ENCODE measurements at places on chromosomes 16 and 17. TPM values are rescaled to one million over a fixed set of nuclear protein-coding genes. Genes with fewer than 3 reads are reported as not detected.

- DNase-seq, result no peak
Measured at GRCh38 chr17:62045517-62045916, 19.6 kb downstream of the MED13 start.

GRCh38 chr17:40480501-40481003, 20.9 kb downstream of the TNS4 start:
- DNase-seq, result no peak

- peak; percentile 11 for DNase-seq
Measured at GRCh38 chr16:83994087-83994486, 26.0 kb downstream of the NECAB2 start.

DNA sequence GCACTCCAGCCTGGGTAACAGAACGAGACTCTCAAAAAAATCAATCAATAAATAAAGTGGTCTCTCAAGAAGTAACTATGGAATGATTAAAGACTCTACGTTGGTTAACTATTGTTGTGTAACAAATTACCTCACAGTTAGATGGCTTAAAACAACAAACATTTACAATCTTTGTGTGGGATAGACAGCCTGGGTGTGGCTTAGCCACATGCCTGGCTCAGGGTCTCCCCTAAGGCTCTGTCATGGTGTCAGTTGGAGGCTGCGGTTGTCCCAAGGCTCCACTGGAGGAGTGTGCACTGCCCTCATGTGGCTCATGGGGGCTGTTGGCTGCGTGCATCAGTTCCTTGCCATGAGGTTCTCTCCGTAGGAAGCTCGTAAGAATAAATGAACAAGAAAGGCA, 294.5 kb downstream of the SNX29 start:
- peak; percentile 84 for DNase-seq

DNA sequence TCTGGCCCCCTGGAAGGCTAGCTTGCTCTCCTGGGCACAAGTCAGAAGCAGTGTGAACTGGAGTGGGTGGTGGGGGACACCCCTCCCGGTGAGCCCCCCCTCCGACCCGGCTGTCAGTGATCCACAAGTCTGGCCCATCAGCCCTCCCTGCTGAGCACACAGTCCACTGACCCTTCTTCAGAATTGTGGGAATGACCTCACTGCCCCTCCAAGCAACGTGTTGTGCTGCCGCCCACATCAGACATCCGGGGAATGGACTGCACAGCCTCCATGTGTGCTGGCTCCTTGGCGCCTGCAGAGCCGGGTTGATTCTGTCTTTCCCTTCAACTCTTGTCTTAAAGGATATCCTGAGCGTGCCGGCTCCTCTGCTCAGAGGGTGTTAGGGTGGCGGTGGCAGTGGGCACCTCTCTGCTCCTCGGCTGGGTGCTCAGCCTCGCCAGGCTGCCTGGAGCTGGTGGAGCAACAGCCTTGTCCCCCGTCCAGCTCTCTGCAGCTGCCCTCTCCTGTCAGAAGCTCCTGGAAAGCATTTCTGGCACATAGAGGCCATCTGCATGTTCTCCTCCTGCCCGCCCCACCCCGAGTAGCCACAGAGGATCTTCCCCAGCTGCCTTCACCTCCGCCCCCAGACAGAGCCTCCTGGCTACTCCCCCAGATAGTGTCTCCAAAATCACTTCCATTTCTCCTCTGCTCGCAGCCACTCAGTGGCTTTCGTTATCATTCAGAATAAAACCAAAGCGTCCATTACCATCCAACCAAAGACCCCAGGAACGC, 19.8 kb downstream of the NPTX1 start:
- peak; percentile 94 for DNase-seq

DNA sequence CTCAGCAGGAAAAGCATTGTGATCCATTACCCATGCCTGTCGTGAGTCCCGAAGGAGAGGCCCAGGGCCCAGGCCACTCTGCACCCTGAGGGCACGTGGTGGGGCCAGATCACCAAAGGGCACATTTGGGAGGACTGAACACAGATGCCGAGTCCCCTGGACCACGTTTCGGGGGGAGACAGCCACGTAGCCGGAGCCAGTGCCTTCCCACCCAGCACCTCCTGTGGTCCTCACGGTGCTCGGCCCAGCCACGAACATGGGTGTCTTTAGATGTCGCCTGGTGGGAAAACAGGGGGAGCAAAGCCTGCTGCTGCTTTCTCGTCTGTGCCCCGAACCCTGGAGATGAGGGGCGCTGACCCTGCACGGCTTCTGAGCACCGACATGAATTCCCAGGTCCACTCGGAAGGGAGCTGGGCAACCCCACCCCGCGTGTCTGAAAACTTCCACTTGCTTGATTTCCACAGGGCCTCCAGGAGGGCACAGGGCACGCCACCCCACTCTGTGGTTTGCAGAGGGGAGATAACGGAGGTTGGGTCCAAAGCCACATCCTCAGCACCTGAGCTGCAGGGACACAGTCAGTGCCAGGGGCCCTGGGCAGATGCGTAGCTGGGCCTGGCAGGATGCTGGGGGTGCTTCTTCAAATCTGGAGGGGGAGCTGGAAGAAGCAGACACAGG, 14.4 kb downstream of the CBFA2T3 start:
- DNase-seq, result no peak

DNA sequence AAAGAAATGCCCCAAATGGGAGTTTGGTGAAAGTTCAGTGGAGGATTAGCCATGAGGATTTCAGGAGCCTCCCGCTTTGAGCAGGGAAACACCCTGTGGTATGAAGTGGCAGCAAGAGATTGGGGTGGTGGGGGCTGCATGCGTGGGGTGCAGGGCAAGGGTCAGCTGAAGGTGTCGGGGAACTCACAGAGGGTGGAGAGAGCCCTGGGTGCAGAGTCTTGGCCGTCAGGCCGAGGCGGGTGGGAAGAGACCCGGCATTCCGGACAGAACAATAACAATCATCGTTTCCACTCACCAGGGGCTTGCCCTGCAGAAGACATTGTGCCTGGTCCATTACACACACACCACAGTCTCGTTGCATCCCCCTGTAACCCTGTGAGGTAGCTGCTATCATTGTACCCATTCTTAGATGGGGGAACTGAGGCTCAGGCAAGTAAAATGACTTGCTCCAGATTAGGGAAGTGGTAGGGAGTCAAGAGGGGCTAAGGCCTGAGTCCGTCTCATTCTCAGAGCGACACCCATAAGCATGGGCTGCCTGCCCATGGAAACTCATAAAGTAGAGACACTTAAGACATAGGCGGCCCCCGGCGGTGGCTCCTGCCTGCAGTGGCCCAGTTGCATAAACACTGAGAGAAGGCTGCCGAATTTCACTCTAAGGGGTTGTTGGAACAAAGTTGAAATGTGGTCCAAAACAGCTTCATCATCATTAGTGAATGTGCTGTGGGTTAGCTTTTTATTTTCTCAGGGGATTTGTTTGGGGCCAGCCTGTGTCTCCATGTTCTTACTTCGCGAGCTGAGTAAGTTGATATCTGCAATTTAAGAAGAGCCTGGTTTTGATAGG, 93.3 kb downstream of the CMIP start:
- DNase-seq, result peak; percentile 22

- no peak for DNase-seq
Measured at GRCh38 chr17:10061111-10061845, 137.1 kb downstream of the GAS7 start.

DNA sequence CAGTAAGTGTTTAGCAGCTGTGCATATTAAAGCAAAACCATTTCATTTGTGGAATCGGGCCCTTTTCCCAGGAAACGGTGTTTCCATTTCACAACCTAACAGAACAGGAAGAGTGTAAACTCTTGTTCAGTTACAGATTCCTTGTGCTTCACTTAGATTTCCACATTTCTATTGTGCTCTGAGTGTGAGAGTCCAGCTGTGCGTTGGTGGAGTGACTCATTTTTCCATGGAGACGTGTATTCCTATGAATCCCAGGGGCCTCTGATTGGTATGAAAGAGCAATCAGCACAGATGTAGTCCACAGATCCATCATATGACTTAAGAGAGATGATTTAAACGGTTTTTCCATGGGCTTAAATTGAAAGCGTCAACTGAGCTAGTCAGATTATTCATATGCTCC, 13.3 kb upstream of the CAVIN1 start:
- DNase-seq, result peak; percentile 79

TAT gene
- total RNA-seq, result not detected

ZNF469 gene
- 1.5 TPM for total RNA-seq

KRT16 gene
- total RNA-seq, result not detected

Data from myocyte (in vitro differentiated cells).